Activated CD4-positive, alpha-beta T cell treated with anti-CD3 and anti-CD28 coated beads for 4 hours (primary cell): ENCODE measurements at places on chromosomes 11 and 22.
A peak's percentile ranks its signal among the peaks of the same experiment; 100 is the strongest.

GRCh38 chr22:23521441-23522113 is 58.5 kb downstream of the IGLL1 start:
- DNase-seq = peak; percentile 37

DNA sequence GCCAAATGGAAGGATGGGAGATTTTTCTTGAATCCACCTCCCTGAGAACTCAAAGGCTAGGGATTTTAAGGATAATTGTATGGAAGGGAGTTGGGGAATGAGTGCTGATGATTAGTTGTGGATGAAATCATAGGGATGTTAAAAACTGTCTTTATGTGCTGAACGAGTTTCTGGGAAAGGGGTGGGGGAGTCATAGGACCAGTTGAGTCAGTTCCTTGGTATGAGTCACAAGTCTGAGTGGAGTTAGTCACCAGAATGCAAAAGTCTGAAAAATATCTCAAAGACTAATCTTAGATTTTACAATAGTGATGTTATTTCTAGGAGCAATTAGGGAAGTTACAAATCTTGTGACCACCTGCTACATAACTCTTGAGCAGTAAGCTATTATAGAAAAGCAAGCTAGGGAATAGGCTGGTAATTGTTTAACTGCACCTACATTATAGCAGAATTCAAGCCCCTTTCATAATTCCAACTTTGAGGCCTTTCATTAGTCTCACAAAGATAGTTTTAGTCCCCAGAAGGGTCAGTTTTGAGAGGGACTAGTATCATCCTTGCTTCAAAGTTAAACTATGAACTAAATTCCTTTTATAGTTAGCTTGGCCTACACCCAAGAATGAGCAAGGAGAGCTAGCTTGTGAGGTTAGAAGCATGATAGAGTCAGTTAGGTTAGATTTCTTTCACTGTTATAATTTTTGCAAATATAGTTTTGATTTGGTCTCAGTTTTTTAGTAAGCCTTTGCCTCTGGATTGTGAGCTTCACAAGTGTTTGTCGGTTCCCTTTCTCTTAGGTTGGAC is 668.0 kb downstream of the ETS1 start:
- no peak for DNase-seq

GRCh38 chr22:26429458-26430286 is 612 bp downstream of the ASPHD2 start:
- DNase-seq = peak; percentile 14

DNA sequence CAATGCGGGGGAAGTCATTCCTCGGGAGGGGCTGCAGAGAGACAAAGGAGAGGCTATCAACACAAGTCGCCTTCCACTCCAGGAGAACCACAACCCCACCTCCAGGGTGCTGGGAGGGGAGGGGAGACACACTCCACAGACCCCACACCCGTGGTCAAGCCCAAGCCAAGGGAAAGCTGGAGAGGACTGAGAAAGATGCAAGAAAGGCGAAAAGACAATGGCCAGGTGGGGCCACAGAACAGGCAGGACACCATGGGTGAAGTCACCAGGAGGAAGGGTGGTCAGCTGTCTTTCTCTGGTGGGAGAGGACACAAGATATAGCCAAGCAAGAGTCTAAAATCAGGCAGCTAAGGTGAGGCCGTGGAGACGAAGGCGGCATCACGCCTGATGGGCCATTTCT is 16.0 kb downstream of the HDHD5 start:
- DNase-seq = no peak

GRCh38 chr11:1387961-1388762 is 1.6 kb upstream of the BRSK2 start:
- no peak for DNase-seq

- no peak for DNase-seq
These were observed 5.0 kb downstream of the PRDX5 start for GRCh38 chr11:64322925-64323260.

DNA sequence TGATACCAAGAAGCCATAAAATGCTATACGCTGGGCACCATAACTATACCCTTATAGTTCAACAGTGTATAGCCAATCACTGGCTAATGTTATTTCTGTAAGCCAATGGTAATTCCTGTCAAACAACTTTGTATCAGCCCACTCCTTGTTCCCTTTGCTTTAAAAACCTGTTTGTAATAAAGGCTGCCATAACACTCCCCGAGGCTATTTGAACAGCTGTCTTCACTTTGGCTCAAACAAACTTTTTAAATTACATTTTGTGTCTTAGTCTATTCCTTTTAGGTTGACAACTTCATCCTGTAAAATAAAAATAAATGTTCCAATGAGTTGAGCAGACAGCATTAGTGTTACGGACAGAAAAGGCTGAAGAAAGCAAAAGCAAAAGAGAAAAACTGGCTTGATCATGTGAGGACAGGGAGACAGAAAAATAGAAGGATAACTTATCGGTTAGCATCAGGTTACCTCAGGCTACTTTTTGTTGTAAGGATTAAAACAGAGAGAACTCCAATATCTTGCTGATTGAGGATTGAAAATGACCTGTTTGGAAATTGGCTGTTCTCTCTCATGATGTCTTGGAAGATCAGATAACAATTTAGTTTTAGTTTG is 95.0 kb downstream of the AASDHPPT start:
- DNase-seq = no peak

GRCh38 chr11:27694992-27695391 is 5.3 kb downstream of the BDNF start:
- no peak for DNase-seq

DNA sequence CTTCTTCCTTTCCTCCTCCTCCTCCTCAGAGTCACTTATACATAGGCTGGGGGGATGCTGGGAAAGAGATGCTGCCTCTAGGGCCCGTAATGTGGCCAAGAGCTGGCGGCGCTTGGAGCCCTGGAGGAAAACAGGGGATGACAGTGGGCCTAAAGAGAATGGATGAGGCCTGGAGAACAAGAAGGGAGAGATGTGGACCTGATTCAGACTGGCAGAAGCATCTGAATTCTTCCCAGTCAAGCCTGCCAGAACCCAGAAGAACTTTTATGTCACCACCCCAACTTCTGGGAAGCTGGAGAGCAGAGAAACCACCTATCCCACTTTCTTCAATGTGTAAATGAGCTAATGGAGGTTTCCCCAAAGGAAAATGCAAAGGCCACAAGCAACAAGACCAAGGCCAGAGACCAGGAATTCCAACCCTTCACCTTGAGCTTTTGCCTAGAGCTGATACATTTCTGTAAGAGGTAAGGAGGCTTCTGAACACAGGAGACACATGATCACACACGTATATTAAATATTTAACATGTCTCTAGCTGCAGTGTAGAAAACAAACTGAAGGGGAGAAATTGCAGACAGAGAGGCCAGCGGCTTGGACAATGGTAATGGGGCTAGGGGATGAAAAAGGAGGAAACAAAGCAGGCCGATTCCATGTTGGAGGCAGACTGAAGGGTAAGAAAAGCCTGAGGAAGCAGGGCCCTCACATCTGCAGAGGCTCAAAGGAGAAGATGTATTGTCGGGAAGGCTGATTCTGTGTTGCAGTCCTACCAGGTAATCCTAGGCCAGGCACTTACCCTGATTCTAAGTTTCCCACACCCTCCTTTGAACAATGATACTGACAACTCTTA is 1.1 kb downstream of the RRP8 start:
- DNase-seq = no peak

- no peak for DNase-seq
These were observed 52.4 kb downstream of the PACSIN2 start for GRCh38 chr22:42962295-42963230.

- no peak for DNase-seq
These were observed 590.5 kb downstream of the ETS1 start for GRCh38 chr11:127996825-127997224.

- DNase-seq = no peak
These were observed 67.7 kb downstream of the TMPRSS5 start for GRCh38 chr11:113638376-113638775.

GRCh38 chr22:46010951-46011626 is 34.1 kb upstream of the WNT7B start:
- no peak for DNase-seq

GRCh38 chr11:109196016-109196415 is 226.0 kb upstream of the C11orf87 start:
- no peak for DNase-seq

DNA sequence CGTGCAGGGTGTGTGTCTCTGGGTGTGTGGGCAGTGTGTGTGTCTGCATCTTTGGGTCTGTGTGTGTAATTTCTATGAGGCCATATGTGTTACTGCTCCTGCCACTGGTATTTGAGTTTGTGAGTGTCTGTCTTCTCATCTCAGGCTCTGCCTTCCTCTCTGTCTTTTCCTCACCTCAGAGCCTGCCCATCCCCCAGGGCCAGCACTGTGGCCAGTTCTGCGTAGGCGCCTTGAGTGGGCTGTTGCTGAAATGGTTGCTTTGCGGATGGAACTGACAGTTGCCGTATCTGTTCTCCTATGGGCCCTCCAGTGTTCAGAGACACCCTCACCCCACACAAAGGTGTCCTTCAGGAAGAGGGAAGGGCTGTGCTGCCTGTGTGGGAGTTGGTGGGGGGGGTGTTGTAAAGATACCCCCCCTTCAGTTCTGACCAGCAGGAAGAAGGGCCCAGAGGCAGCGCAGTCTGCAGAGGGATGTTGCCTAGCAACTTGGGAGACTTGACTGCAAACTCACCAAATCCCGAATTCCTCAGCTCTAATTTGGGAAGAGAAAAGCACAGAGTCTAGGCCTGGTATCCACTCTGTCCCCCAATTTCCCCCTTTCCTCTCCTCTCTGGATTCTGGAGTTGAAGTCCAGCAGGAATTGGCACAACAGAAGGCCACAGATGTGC is 2.0 kb upstream of the NRGN start:
- no peak for DNase-seq

- DNase-seq = peak; percentile 94
These were observed 1.5 kb downstream of the CASTOR1 start for GRCh38 chr22:30287648-30288418.

GRCh38 chr11:99268886-99269285 is 248.1 kb downstream of the CNTN5 start:
- DNase-seq = no peak

GRCh38 chr11:63919267-63920125 is 2.5 kb upstream of the RCOR2 start:
- no peak for DNase-seq

DNA sequence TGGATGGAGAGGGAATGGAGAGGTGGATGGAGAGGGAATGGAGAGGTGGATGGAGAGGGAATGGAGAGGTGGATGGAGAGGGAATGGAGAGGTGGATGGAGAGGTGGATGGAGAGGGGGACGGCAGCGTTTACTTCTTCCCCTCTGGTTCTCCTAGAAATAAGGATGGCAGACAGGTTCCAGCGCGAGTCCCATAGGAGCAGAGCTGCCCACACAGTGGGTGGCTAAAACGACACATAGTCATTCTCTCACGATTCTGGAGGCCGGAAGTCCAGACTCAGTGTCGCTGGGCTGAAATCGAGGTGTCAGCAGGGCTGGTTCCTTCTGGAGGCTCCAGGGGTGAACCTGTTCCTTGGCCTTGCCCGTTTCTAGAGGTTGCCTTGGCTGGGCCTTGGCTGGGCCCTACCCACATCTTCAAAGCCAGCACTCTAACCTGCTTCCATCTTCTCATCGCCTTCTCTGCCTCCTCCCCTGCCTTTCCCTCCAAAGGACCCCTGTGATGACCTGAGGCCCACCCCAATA is 12.7 kb upstream of the CTSD start:
- no peak for DNase-seq

GRCh38 chr22:40055143-40055883 is 60.6 kb downstream of the FAM83F start:
- DNase-seq = peak; percentile 25
